ENCODE measurements at places on chromosomes 7 and 10. TPM values are rescaled to one million over a fixed set of nuclear protein-coding genes. Genes with fewer than 3 reads are reported as not detected.

Gene TWIST1
- total RNA-seq: not detected

Gene ZNF722
- not detected for total RNA-seq

DNA sequence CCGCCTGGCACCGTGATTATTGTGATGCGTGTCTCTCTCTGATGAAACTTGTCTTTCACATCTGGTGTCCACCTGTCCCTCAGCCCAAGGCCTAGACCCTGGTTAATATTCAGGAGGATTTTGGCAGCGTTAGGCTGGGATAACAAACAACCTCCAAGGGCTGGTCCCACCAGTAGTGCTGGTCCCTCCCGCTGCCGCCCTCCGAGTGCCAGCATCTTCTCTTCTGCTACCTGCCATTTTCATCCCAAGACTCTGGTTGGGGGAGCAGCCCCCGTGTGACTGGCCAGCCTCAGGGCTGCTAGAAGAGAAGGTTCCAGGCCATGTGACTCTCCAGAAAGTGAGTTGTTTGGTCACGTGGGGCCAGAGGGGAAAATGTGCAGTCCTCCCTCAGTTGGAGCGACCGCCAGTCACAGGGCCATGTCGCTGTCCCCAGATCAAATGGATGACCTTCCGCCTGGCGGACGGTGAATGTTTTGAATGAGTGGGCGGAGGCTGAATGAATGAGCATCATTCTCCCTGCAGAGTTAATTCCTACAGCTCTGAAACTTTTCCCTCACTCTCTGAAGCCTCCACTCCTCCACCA is 479.9 kb upstream of the FOXK1 start:
- H3K4me1 ChIP-seq: no peaks in the 10 kb centered on the region
- no peaks in the 10 kb centered on the region for H3K36me3 ChIP-seq
- H3K4me3 ChIP-seq: no peak overlapping the region
- no peak for DNase-seq
- no peak overlapping the region for H3K27ac ChIP-seq
- no peaks in the 10 kb centered on the region for H3K27me3 ChIP-seq

GRCh38 chr7:67754651-67755050 is 758.0 kb downstream of the TYW1 start:
- DNase-seq: no peak
- no peak overlapping the region for H3K27ac ChIP-seq
- H3K4me3 ChIP-seq: no peak overlapping the region
- no peaks in the 10 kb centered on the region for H3K4me1 ChIP-seq

DNA sequence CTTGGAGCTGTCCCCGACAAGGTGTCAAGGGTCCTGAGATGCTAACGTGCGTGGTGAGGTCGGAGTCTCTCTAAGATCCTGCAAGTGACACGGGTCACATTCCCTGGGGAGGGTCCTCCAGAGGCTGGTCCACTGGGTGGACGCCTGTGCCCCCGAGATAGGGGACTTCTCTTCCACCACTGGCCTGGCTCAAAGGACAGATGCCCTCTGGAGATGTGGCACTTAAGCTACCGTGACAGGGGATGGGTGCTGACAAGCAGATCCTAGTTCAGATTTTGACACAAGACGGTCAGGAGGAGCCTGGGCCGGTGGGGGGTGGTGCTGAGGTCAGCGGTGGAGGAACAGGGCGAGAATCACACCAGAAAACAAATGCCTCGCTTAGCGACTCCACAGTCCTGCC is 178.0 kb downstream of the ADARB2 start:
- H3K36me3 ChIP-seq: no peaks in the 10 kb centered on the region
- H3K27ac ChIP-seq: no peak overlapping the region
- H3K4me1 ChIP-seq: no peaks in the 10 kb centered on the region
- H3K27me3 ChIP-seq: peaks cover 32% of the 10 kb centered on the region
- H3K4me3 ChIP-seq: no peak overlapping the region

GRCh38 chr7:113404245-113404644 is 285.9 kb upstream of the SMIM30 start:
- peaks cover 26% of the 10 kb centered on the region for H3K27me3 ChIP-seq
- no peaks in the 10 kb centered on the region for H3K36me3 ChIP-seq
- no peak overlapping the region for H3K27ac ChIP-seq

DNA sequence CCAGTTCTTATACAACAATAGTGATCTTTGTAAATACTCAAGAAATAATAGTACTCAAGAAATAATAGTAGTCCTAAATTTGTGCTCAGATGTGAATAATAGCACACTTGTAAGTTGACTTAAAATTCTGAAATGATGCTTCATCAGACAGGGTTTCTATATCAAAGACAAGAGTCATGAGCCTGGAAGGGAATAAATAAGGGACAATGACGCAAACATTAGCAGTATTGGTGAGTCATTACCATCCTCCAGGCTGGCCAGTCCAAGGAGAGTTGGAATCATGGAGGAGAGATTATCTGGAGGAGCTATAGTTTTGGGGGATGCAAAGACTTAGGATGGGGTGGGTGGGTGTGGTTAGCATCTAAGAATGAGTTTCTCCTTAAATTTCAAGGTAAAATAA is 6.1 kb upstream of the SH3PXD2A start:
- H3K36me3 ChIP-seq: peaks cover 5% of the 10 kb centered on the region
- no peak overlapping the region for H3K27ac ChIP-seq
- DNase-seq: no peak
- H3K4me1 ChIP-seq: peaks cover 4% of the 10 kb centered on the region
- H3K27me3 ChIP-seq: peaks cover 7% of the 10 kb centered on the region

DNA sequence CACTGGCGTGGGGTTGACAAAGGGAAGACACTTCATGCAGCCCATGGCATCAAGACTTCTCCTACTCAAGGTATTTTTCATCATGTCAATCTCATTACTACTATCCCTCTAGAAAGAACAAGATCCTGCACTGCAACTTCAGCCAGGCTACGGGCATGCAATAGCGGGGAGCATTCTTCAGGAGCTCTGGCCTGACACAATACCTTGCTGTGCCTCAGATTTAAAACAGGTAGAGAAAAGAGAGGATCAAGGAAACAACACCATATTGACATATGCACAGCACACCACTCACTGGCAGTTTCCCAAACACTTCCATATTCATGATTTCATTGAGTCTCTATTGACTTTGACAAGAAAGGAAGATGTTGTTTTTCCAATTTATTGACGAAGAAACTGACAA is 51.5 kb downstream of the DOCK4 start:
- peaks cover 15% of the 10 kb centered on the region for H3K27me3 ChIP-seq
- no peak overlapping the region for H3K4me3 ChIP-seq
- H3K4me1 ChIP-seq: no peaks in the 10 kb centered on the region
- no peak for DNase-seq
- H3K27ac ChIP-seq: no peak overlapping the region

- H3K36me3 ChIP-seq: peaks cover 11% of the 10 kb centered on the region
- H3K27ac ChIP-seq: no peak overlapping the region
- H3K4me1 ChIP-seq: peaks cover 12% of the 10 kb centered on the region
- no peak for DNase-seq
- no peak overlapping the region for H3K4me3 ChIP-seq
Measured at GRCh38 chr7:130461272-130461671, 20.5 kb upstream of the CEP41 start.

GRCh38 chr10:131746241-131746711 is 154.5 kb upstream of the PPP2R2D start:
- DNase-seq: no peak
- no peak overlapping the region for H3K27ac ChIP-seq
- no peaks in the 10 kb centered on the region for H3K36me3 ChIP-seq
- peaks cover 27% of the 10 kb centered on the region for H3K27me3 ChIP-seq
- peaks cover 5% of the 10 kb centered on the region for H3K4me1 ChIP-seq

DNA sequence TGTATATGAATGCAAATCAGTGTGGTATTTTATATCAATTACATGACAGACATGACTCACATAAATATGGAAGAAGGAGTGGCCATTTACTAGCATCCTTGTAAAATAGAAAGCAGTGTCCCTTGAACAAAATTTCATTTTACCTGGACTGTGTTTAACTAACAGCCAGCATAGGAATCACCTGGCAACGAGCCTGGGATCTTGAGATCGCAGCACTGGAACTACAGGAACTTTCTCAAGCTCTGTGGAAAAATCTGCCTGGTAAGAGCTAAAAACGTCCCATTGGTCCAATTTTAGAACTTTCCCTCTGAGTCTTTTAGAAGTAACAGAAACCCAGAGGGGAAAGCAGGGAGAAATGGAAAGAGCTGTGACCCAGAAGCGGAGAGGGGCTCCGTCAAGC is 68.9 kb upstream of the AMPH start:
- peaks cover 5% of the 10 kb centered on the region for H3K27me3 ChIP-seq
- no peak overlapping the region for H3K4me3 ChIP-seq
- DNase-seq: no peak
- no peak overlapping the region for H3K27ac ChIP-seq
- no peaks in the 10 kb centered on the region for H3K4me1 ChIP-seq
- no peaks in the 10 kb centered on the region for H3K36me3 ChIP-seq

GRCh38 chr10:22323538-22324305 is 2.8 kb downstream of the BMI1 start:
- H3K36me3 ChIP-seq: peaks cover 21% of the 10 kb centered on the region
- peak overlapping the region; percentile 80 for H3K4me3 ChIP-seq
- no peak overlapping the region for H3K27ac ChIP-seq
- no peak for DNase-seq
- H3K4me1 ChIP-seq: peaks cover 37% of the 10 kb centered on the region

DNA sequence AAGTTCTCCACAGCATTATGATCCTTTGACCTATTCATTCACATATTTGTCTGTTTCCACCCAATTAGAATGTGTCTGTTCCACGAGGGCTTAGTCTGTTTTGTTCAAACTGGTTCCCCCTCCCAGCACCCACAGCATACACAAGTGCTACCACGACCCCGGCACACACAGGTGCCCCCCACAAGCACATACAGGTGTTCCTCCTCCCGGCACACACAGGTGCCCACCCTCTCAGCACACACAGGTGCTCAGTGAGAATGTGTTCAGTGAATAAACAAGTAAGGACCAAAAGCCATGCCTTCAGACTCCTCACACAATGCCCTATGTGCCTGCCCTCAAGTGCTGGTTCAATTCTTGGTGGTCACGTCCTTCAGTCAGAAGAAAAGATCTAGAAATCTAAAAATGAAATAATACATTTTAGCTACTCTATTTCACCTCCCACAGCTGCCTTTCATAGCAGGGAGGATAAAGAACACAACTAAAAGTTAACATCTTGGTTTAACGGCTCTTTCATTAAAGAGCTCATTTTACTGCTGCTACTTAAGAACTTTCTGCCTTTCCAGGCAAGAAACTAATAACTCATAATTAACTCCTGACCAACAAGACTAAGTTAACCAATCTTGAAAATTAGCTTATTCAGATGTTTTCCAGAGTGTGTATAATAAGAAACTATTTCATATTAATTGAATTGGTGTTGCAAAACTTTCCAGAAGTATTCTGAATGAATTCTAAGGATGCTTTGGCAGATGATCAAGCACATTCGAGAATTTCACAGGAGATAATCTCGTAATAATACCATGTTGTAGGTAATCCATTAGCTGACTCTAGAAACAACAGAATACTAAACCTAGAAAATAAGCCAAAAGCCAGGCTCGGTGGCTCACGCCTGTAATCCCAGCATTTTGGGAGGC is 2.3 kb downstream of the DNMBP start:
- no peak overlapping the region for H3K4me3 ChIP-seq
- H3K27me3 ChIP-seq: peaks cover 4% of the 10 kb centered on the region

DNA sequence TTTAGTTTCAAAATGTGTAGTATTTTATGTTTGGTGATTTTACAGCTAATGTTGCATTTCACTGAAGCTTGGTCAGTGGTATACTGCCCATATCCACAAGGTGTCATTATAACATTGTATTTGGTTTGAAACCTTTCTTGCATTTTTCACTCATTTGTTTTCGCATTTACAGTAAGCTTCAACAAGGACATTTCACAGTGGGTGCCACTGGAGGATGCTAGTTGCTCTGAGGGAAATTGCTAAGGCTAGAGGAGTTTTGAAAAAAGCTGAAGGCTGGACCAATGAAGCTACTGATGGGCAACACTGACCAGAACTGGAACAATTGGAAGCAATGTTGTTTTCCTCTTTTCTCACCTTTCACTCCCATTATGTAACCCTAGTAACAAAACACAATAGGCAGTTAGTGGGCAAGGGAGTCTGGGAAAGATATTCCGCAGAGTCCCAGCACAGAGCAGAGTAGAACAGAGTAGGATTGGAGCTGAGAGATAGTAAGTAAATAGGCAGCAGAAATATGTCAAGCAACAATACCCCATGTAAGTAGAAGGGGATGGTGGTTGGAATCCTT is 23.6 kb upstream of the SRI start:
- H3K36me3 ChIP-seq: no peaks in the 10 kb centered on the region
- H3K27me3 ChIP-seq: peaks cover 22% of the 10 kb centered on the region
- H3K27ac ChIP-seq: no peak overlapping the region
- no peak overlapping the region for H3K4me3 ChIP-seq

- peaks cover 2% of the 10 kb centered on the region for H3K4me1 ChIP-seq
- no peak overlapping the region for H3K4me3 ChIP-seq
- no peaks in the 10 kb centered on the region for H3K36me3 ChIP-seq
- no peak overlapping the region for H3K27ac ChIP-seq
- peaks cover 9% of the 10 kb centered on the region for H3K27me3 ChIP-seq
Measured at GRCh38 chr7:1432411-1433082, 26.7 kb downstream of the MICALL2 start.

- H3K27ac ChIP-seq: no peak overlapping the region
- no peaks in the 10 kb centered on the region for H3K4me1 ChIP-seq
- no peaks in the 10 kb centered on the region for H3K27me3 ChIP-seq
- H3K4me3 ChIP-seq: no peak overlapping the region
Measured at GRCh38 chr7:99184532-99185218, 23.2 kb downstream of the KPNA7 start.

DNA sequence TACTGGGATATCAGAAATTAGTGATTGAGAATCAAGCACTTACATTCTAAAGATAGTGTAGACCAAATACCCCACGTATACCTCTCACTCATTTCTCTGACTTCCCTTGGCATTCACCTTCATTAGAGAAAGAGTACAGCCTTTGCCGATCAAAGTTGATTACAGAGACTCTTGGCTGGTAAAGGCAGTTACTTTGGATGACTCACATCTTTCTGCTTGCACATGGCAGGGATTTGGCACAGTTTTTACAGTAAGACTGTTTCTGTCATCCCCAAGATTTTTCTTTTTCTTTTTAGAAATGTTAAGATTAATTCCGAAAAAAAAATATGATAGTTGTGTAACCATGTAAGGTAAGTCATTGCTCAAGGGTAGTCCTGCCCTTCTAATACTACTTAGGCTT is 143.0 kb downstream of the TSPAN12 start:
- H3K4me3 ChIP-seq: no peak overlapping the region
- H3K4me1 ChIP-seq: no peaks in the 10 kb centered on the region
- no peaks in the 10 kb centered on the region for H3K27me3 ChIP-seq
- no peak for DNase-seq
- H3K36me3 ChIP-seq: no peaks in the 10 kb centered on the region
- H3K27ac ChIP-seq: no peak overlapping the region

GRCh38 chr10:49609006-49609282 is 1.2 kb upstream of the SLC18A3 start:
- peaks cover 9% of the 10 kb centered on the region for H3K36me3 ChIP-seq
- no peak overlapping the region for H3K27ac ChIP-seq
- peaks cover 85% of the 10 kb centered on the region for H3K27me3 ChIP-seq
- no peak for DNase-seq
- H3K4me3 ChIP-seq: no peak overlapping the region
- peaks cover 9% of the 10 kb centered on the region for H3K4me1 ChIP-seq

GRCh38 chr10:28566458-28567015 is 33.6 kb downstream of the WAC start:
- H3K36me3 ChIP-seq: peaks cover 66% of the 10 kb centered on the region
- peak overlapping the region; percentile 12 for H3K27ac ChIP-seq
- no peak overlapping the region for H3K4me3 ChIP-seq
- no peak for DNase-seq
- H3K4me1 ChIP-seq: peaks cover 70% of the 10 kb centered on the region
- H3K27me3 ChIP-seq: no peaks in the 10 kb centered on the region

- DNase-seq: no peak
- H3K27ac ChIP-seq: no peak overlapping the region
- H3K27me3 ChIP-seq: no peaks in the 10 kb centered on the region
- no peak overlapping the region for H3K4me3 ChIP-seq
- no peaks in the 10 kb centered on the region for H3K4me1 ChIP-seq
- H3K36me3 ChIP-seq: no peaks in the 10 kb centered on the region
Measured at GRCh38 chr7:18471476-18472160, 23.9 kb upstream of the HDAC9 start.

All from activated naive CD8-positive, alpha-beta T cell treated with anti-CD3 and anti-CD28 coated beads for 36 hours (primary cell).